Activated naive CD8-positive, alpha-beta T cell treated with anti-CD3 and anti-CD28 coated beads for 36 hours (primary cell): ENCODE measurements at places on chromosomes 16 and 17. TPM values are rescaled to one million over a fixed set of nuclear protein-coding genes. Genes with fewer than 3 reads are reported as not detected.
A peak's percentile ranks its signal among the peaks of the same experiment; 100 is the strongest.

DNA sequence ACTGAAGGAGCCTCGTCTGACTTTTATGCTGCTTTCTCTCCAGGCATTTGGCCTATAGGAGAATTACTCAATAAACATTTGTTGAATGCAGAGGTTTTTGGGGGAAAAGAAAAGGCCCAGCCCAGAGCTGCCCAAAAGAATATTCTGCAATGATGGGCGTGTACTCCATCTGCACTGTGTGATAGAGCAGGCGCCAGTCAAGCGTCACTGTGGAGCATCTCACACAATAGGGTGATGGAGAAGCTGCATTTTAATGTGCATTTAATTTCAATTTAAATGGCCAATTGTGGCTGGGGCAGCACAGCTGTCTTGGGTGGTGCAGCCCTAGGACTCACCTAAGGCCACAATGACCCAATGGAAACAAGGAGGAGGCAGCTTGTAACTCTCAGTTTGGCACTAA lies 20.6 kb downstream of the GLYR1 start:
- no peaks in the 10 kb centered on the region for H3K4me1 ChIP-seq
- no peaks in the 10 kb centered on the region for H3K27me3 ChIP-seq
- peaks cover 26% of the 10 kb centered on the region for H3K36me3 ChIP-seq
- DNase-seq: no peak
- no peak overlapping the region for H3K4me3 ChIP-seq
- no peak overlapping the region for H3K27ac ChIP-seq

DNA sequence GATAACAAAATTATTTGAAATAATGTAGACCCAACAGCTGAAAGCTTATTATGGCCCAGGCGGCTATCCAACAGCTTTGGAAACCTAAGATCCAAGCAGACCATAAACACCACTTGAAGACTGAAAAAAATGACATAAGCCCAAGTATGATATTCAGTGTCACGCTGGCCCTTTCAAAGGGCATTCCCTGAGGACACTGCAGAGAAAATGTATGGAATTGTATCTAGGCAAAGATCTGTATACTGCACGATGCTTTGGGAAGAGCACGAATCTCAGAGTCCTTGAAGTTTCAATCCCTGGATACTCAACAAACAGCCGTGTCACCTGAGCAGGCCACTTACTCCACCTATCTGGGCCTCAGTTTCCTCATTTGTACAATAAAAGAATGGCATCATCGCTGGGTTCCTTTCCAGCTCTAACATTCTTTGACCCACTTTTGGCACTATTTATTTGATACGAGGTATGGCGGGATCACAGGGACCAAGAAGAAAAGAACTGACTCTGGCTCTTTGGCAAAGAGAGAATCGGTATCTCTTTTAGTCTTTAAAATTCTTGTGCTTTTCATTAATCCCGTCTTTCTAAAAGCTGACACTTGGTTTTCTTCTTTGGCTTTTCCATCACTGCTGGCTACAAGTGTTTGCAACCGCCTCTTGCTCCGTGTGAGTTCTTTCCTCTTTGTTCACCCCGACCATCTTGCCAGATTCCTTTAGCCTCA lies 1.2 kb downstream of the STAT5B start:
- peaks cover 51% of the 10 kb centered on the region for H3K4me1 ChIP-seq
- no peaks in the 10 kb centered on the region for H3K27me3 ChIP-seq

GRCh38 chr16:10752843-10753523 lies 9.3 kb downstream of the NUBP1 start:
- H3K36me3 ChIP-seq: peaks cover 9% of the 10 kb centered on the region
- H3K4me1 ChIP-seq: peaks cover 2% of the 10 kb centered on the region

DNA sequence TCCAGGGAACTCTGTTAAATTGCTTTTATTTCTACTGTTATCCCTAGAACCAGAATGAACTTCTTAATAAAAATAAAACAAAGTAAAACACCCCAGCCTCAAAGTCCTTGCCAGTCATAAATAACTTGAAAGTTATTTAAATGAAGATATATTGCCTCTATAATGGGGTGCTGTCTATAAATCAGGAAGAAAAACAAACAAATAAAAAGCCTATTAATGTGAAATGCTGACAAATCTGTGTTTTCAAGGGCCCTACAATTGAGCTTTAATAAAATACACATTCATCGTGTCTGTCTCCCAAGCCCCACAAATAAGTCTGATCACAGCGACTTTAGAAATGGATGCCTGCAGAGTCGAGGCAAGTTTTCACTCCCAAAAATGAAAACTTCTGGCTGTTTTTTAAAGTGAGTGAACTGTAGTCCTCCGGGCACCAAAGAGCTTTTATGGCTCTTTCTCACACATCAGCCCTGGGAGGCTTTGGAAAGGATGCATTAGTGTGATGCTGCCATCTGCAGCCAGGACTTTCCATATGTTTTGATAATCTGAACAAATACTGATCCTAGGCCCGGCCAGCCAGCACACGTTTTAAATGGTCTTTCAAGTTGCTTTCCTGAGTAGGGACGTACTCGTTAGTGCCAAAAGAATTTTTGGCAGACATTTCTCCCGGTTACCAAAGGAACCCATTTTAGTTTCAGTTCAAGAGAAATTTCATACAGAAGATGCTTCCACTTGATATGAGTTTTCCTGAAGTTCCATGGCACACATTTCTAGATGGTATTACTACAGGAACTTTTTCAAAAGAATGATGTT lies 16.3 kb downstream of the NACA2 start:
- H3K27ac ChIP-seq: no peak overlapping the region
- no peak for DNase-seq
- H3K36me3 ChIP-seq: no peaks in the 10 kb centered on the region
- peaks cover 13% of the 10 kb centered on the region for H3K27me3 ChIP-seq
- H3K4me1 ChIP-seq: peaks cover 6% of the 10 kb centered on the region
- no peak overlapping the region for H3K4me3 ChIP-seq

GRCh38 chr16:86096850-86097249 lies 197.9 kb downstream of the IRF8 start:
- no peak overlapping the region for H3K27ac ChIP-seq
- H3K27me3 ChIP-seq: peaks cover 4% of the 10 kb centered on the region
- no peak overlapping the region for H3K4me3 ChIP-seq

- peaks cover 3% of the 10 kb centered on the region for H3K4me1 ChIP-seq
- no peak overlapping the region for H3K4me3 ChIP-seq
- no peak for DNase-seq
- H3K27ac ChIP-seq: no peak overlapping the region
Measured at GRCh38 chr17:13004336-13004735, 13.5 kb downstream of the ELAC2 start.

- no peak overlapping the region for H3K27ac ChIP-seq
- DNase-seq: no peak
- H3K27me3 ChIP-seq: peaks cover 22% of the 10 kb centered on the region
- H3K4me3 ChIP-seq: no peak overlapping the region
- peaks cover 4% of the 10 kb centered on the region for H3K4me1 ChIP-seq
- no peaks in the 10 kb centered on the region for H3K36me3 ChIP-seq
Measured at GRCh38 chr16:75552951-75553350, 3.1 kb downstream of the TMEM231 start.

DNA sequence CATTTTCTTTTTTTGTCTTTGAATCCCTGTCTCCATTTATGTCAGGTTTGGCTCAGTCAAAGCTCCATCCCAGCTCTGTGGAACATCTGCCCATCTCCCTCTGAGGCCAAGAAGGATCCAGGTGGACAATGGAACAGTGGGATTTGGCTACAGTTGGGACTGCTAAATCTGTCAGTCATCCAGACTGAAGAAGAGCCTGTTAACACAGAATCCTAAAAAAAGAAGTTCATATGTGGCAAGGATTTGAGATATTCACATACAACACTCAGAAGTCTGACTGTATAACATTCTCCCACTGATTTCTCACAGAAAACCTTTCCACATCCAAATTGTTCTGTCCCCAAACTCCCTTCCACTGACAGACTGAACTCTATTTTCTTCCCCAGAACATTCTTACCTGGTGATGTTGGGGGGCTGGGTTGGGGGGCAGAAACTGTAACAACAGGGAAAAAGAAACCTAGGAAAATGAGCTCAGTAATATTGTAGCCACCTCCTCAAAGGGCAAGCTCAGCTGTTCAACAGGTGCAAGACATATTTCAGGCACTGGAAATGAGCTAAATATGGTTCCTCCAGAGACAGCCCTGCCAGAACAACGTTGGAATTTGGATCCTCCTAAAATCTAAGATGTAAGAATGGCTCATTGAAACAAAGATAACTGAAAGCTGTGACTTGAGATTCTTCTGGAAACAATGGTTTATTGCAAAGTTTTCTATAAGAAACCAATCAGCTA lies 301.5 kb upstream of the CDH5 start:
- H3K4me3 ChIP-seq: no peak overlapping the region
- peaks cover 21% of the 10 kb centered on the region for H3K27me3 ChIP-seq
- no peaks in the 10 kb centered on the region for H3K4me1 ChIP-seq

DNA sequence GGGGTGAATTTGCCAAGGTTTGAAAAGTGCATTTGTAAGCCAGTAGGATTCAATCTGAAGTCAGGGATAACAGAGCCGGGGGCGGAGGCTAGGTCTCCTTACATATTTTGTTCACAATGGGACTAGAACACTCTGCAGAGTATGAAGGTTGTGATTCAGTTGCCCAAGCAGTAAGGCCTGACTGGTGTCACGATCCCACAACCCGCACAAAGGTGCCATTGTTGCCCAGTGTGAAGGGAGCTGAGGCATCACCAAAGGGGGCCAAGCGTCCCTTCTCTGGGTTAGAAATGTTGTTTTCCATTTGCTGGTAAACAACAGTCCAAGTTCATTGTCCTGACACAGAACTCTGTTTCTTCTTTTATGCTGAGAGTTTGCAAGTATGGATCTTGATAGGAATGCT lies 471.8 kb downstream of the MAF start:
- H3K4me3 ChIP-seq: no peak overlapping the region
- H3K36me3 ChIP-seq: no peaks in the 10 kb centered on the region
- no peak overlapping the region for H3K27ac ChIP-seq
- H3K27me3 ChIP-seq: no peaks in the 10 kb centered on the region
- DNase-seq: no peak
- H3K4me1 ChIP-seq: no peaks in the 10 kb centered on the region

DNA sequence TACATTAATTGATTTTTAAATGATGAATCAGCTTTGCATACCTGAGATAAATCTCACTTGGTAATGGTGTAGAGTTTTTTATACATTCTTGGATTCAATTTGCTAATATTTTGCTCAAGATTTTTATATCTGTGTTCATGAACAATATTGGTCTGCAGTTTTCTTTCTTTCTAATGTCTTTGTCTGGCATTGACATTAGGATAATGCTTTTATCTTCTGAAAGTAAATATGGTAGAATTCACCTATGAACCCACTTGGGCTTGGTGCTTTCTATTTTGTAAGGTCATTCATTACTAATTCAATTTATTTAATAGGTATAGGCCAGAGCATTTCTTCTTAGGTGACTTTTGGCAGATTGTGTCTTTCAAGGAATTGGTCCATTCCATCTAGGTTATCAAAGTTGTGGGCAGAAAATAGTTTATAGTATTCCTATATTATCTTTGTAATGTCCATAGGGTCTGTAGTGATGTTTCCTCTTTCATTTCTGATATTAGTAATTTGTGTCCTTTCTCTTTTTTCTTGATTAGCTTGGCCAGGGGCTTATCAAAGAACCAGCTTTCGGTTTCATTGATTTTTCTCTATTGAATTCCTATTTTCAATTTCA lies 45.6 kb downstream of the NACA2 start:
- H3K27ac ChIP-seq: no peak overlapping the region
- H3K4me1 ChIP-seq: no peaks in the 10 kb centered on the region
- DNase-seq: no peak
- H3K27me3 ChIP-seq: peaks cover 41% of the 10 kb centered on the region
- H3K36me3 ChIP-seq: no peaks in the 10 kb centered on the region
- no peak overlapping the region for H3K4me3 ChIP-seq

GRCh38 chr17:17391668-17392370 lies 85.0 kb upstream of the MED9 start:
- H3K4me1 ChIP-seq: peaks cover 31% of the 10 kb centered on the region
- no peaks in the 10 kb centered on the region for H3K36me3 ChIP-seq
- H3K4me3 ChIP-seq: peak overlapping the region; percentile 75
- peak overlapping the region; percentile 36 for H3K27ac ChIP-seq

- no peaks in the 10 kb centered on the region for H3K27me3 ChIP-seq
- peak overlapping the region; percentile 6 for H3K27ac ChIP-seq
- H3K4me1 ChIP-seq: peaks cover 74% of the 10 kb centered on the region
- DNase-seq: no peak
- peaks cover 46% of the 10 kb centered on the region for H3K36me3 ChIP-seq
Measured at GRCh38 chr17:5581655-5582054, 2.7 kb downstream of the NLRP1 start.

The KIF18B gene
- total RNA-seq: 36.7 TPM

The TEKT5 gene
- total RNA-seq: not detected

The WNT9B gene
- not detected for total RNA-seq

The CYGB gene
- total RNA-seq: 0.33 TPM

The TBX6 gene
- 0.74 TPM for total RNA-seq

The ANKRD40CL gene
- total RNA-seq: not detected

The THUMPD1 gene
- total RNA-seq: 58.6 TPM

The C16orf96 gene
- total RNA-seq: 0.08 TPM

The CACNG3 gene
- not detected for total RNA-seq

The CCT6B gene
- total RNA-seq: 1.9 TPM

The C16orf92 gene
- not detected for total RNA-seq

The HASPIN gene
- 24.6 TPM for total RNA-seq
